C1 segment of cervical spinal cord (tissue), 14 donors: ENCODE measurements at places on chromosomes 7 and 10.

GRCh38 chr10:117675514-117676055 is 133.0 kb downstream of the EMX2 start:
- no peak for DNase-seq

GRCh38 chr10:131860806-131861440 is 39.9 kb upstream of the PPP2R2D start:
- DNase-seq = no peak

DNA sequence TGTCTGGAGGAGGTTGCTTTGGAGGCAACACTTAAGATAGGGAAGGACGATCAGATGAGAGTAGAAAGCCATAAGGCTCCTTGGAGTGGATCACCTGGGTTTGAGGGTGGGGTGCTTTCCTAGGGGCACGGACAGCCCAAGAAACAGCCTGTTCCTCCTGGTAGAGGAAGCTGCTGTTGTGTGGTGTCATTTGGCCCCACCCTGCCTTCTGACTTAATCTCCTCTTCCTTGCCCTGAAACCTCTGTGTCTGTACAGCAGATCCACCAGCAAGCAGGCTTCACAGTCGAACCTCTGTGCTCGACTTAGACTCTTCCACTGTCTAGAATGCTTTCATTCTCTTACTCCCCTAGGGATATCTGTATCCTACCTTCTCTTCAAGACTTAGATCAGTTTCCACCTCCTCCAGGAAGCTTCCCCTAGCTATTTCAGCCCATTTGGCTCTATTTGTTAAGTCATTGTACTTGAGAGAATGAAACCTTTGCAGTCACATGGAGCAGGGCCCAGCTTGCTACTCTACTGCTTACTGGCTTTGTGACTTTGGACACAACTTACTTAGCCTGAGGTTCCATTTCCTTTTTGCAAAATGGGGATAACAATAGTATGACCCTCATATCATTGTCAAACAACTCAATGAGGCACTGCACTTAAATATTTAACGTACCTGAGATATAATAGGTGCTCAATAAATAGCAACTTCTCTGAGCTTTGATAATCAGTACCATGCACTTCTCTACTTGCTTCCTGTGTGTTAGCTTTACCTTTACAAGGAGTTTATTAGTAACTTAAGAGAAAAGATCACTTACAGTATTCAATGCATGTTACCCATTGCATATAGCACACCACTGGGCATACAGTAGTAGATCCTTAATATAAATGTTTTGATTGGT is 5.0 kb downstream of the MXI1 start:
- DNase-seq = no peak

GRCh38 chr10:70985824-70986622 is 97.7 kb upstream of the PCBD1 start:
- no peak for DNase-seq

- DNase-seq = no peak
Observed at GRCh38 chr10:14072541-14072940, 258.2 kb downstream of the FRMD4A start.

GRCh38 chr7:8442814-8443304 is 9.4 kb downstream of the NXPH1 start:
- peak; percentile 21 for DNase-seq

DNA sequence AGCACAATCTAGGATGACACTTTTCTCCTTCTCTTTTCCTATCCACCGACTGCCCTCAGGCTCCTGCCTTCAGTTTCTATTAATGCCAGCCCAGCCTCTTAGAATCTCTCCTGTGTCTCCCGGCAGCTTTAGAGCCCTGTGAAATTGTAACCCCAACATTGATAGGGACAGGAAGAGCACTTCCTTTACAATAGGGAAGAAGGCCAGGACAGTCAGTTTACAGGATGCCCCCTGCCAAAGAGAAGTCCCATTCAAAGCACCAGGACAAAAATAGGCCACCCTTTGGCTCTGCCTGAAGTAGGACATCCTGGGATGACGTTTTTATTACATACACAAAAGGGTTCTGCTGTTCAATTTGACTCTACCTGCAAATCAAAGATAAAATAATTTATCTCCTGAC is 64.7 kb upstream of the ANK3 start:
- no peak for DNase-seq

DNA sequence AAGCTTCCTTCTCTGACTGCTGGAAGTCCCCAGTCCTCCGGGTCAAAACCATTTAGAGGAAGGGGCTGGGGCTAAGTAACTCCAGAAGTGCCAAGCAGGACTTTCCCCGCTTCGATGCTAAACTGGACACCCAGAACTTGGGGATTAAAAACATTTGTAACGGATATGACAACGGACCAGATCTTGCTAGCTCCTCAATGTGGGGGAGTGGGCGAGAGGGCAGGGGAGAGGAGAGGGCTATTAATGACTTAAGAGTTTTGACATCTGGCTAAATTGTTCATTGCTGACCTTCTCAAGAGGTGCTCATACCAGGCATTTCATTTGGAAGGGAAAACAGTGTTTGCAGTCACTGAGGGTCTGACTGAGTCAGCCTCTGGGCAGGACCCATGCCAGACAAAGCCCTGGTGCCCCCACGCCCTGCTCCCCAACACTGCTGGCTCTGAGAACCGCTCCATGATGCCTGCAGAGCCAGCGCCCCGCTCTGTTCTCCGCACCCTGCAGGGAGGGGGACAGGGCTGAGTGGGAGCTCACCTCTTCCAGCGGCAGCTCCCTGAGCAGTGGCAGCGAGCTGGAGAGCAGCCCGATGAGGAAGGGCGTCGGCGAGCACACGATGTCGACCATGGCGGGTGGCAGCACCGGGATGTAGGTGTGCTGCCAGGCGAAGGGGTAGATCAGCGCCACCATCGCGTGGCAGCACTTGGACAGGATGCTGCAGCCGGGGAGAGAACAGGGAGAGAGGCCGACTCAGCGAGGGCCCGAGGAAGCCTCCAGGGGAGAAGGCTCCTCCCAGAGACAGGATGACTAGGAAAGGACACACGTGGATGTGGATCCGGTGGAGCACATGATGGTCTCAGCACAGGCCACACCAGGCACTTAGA is 47.7 kb upstream of the MKRN1 start:
- DNase-seq = no peak

- no peak for DNase-seq
Observed at GRCh38 chr7:138316421-138317043, 143.5 kb upstream of the TRIM24 start.

GRCh38 chr10:105577865-105578607 is 936.9 kb downstream of the SORCS3 start:
- DNase-seq = no peak

DNA sequence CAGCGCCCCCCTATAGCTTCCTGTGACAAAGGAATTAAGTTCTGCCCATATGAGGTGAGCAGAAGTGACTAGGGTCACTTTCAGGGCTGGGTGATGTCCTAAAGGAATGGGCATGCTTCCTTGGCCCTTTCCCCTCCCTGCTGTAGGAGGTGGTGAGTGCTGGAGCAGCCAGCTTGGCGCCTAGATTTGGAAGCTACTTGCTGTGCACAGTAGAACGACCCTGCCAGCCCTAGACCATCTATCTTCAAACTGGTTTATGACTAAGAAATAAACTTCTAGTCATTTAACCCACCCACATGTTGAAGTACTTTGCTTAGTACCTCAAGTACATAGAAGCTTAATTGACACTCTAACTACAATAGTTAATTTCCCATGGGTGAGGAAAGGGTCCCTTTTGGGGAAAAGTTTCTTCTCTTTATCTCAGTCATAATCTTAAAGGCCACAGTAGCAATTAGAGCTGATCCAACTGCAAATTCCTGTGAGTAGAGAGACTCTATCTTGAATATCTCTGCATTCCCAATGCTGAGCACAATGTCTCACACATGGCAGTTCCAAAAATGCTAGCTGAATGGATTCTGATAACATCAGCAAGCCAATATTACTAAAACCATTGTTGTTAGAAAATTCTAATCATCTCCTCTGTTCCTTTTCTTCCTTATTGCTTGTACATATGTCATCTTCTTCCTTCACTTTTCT is 227.2 kb downstream of the RELN start:
- no peak for DNase-seq

DNA sequence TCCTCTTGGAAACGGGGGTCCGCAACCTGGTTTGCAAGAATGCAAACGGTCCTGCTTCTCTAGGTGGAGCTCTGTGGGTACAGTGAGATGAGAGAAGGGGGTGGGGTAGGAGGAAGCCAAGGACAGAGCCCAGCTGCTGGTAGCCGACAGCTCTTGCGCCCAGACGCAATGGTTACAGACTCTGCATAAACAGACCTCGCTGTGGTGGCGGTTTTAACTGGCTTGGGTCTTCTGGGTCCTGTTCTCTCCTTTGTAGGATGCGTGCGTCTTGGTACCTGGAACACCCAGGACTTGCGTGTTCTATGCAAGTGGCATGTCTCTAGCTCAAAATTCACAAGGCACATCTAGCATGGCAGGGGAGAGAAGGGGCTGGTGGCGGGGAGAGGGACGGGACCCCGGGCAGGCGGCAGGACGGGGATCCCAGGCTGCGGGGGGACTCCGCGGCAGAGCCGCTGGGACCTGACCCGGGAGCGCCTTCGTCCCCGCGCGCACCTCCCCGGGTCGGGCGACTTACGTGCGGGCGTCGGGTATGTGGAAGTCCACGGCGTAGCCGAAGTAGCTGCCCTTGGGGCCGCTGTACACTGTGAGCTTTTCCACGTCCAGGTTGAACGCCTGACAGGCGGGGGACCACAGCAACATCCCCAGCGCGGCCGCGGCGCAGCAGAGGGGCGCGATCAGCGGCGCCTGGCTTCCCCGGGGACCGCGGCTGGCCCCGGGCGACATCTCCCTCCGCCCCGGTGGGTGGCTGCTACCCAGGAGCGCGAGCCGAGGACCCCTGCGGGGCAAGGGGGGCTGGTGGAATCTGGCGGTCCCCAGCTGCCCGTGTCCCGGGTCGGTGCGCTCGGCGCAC is 448 bp downstream of the ITGA8 start:
- no peak for DNase-seq

DNA sequence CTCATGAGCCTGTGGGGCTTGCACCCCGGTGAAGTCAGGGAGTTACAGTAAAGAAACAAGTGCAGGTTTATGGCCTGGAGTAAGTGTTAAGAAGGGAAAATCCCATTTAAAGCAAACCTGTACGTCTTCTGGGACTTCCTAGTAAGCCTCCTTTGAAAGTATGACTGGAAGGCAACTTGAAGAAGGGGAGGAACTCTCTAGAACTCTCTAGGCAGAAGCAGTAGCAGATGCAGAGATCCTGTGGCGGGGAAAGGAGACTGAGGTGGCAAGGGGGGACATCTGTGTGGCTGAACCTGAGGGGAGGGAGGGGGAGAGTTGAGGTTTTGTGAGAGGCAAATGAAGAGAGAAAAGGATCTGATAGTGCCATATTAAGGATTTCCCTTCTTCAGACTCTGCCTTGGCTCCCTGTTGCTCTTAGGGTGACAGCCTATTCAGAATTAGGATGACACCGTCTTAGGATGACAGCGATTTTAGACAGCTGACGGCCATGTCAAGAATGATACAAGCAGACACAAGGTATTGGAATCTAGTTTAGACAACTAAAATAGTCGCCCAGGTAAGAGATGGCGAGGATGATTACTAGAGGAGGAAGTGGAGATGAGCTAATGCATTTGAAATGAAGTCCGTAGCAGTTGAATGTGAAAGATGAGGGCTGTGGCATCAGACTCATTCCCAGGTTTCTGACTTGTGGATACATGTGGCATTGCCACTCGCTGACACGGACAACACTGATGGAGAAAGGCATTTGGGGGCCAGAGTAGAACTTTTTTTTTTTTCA is 29.0 kb downstream of the CUL1 start:
- DNase-seq = no peak

DNA sequence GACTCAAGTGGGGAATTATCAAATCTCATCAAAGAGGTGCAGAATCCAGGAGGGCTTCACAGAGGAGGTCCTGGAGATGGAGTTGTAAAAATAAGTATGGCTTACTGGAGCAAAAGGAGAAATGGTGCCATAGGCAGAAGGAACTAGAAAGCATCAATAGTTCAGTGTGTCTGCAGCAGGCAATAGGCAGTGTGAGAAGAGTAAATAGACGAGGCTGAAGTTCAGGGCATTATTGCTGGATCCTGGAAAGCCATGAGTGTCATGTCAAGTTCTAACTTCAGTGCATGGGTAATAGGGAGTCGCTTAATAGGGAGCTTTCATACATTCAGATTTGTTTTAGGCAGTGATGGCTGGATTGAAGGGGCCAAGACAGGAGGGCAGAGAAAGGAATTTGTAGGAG is 39.3 kb downstream of the CYP26A1 start:
- DNase-seq = no peak

- DNase-seq = no peak
Observed at GRCh38 chr10:108454793-108455192, 1290.3 kb upstream of the SORCS1 start.

DNA sequence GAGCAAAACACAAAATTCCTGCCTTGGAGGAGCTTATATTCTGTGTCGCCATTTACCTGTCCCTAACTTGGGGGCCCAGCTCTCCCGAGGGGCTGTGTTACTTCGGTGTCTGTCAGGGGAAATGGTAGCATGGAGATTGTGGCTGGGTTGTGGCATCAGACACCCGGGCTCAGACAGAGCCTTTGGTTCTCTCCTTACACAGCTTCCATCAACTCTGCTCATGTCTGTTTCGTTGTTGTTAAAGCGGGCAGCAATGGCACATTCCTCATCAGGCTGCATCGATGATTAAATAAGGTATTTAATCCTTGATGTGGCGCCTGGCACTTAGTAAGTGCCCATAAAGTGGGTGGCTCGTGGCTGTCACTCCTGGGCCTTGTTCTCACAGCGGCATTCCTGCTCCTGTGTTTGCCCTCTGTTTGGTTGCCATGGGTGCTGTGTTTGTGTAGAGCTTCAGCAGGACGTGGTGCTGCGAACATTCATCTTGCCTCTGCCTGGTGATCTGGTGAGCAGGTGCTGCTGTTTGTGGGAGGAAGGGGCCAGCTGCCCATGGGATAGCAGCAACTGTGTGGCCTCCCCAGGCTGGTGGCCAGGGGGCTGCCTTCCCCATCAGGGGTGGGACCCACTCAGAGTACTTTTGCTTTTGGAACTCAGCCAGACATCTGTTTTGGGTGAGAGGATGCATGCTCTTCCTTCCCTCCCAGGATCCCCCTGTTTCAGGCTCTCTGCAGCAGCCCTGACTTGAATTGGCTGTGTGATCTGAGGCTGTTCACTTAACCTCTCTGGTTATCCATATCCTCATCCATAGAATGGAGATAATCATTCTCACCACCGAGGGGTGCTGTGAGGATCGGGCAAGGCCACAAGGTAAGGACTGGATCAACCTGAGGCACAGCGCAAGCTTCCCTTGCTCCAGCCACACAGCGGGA is 207.2 kb upstream of the SVIL start:
- no peak for DNase-seq

- DNase-seq = no peak
Observed at GRCh38 chr7:30166155-30166840, 31.5 kb downstream of the MTURN start.

DNA sequence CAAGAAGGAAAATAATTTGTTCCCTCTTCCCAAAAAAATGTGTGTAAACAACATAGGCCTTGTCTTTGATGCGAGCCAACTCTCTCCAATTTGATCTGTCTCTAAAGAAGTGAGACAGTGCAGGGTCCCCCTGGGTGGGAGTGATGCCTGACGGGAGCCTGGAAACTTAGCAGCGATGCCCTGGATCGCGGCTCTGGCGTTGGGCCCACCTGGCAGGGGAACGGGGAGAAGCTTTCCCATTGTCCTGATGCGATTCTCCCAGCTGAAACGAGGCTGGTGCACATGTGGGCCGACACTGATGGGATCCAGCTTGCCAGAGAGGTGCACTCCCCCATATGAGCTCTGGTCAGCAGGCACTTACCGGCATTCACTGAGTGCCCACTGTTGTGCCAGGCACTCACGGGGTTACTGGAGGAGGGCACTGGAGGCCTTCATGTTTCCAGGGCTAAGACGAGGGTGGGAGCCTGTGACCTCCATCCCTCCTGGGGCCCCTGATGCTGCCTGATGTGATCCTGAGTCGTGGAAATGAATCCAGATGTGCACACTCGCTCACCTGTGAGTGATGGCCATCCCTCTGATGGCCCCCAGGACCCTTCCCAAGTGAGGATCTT is 132.8 kb downstream of the PTPN20 start:
- DNase-seq = no peak
